Activated CD8-positive, alpha-beta memory T cell treated with anti-CD3 and anti-CD28 coated beads for 48 hours (primary cell): ENCODE measurements at places on chromosomes 3 and 15.

- DNase-seq, result no peak
Observed at GRCh38 chr3:8817486-8817885, 48.1 kb upstream of the OXTR start.

DNA sequence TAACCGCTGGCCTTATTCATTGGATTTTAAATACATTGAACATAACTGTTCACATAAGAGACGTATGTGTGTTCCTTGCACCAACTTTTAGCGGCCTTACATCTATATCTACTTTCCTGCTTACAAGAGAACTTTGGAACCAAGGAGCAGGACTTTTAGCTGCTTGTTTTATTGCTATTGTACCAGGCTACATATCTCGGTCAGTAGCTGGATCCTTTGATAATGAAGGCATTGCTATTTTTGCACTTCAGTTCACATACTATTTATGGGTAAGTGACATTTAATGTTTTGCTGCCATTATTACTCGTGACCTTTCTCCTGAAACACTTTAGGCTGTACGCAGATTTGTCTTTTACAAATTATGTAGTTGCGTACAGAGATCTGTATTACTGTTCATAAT is 47.1 kb downstream of the STT3B start:
- DNase-seq, result no peak

DNA sequence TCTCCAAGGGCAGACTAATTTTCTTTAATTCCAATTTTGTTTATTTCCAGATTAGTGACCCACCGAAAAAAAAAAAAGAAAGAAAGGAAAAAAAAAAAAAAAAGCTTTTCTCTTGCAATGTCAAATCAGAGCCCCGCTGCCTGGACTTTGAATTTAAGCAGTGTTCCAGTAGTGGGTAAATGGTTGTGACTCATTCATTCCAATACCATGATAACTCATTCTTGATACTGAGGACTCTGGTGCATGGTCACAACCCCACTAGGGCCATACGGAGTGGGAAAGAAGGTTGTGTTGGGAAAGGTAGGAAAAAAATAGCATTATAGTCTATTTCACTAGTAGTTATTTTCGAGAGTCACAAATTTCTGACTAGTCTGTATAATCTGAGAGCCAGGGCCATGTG is 59.1 kb upstream of the COL8A1 start:
- no peak for DNase-seq

GRCh38 chr15:86060674-86061073 is 19.0 kb upstream of the AGBL1 start:
- DNase-seq, result no peak

GRCh38 chr15:68815598-68815997 is 5.1 kb downstream of the ANP32A start:
- DNase-seq, result no peak

DNA sequence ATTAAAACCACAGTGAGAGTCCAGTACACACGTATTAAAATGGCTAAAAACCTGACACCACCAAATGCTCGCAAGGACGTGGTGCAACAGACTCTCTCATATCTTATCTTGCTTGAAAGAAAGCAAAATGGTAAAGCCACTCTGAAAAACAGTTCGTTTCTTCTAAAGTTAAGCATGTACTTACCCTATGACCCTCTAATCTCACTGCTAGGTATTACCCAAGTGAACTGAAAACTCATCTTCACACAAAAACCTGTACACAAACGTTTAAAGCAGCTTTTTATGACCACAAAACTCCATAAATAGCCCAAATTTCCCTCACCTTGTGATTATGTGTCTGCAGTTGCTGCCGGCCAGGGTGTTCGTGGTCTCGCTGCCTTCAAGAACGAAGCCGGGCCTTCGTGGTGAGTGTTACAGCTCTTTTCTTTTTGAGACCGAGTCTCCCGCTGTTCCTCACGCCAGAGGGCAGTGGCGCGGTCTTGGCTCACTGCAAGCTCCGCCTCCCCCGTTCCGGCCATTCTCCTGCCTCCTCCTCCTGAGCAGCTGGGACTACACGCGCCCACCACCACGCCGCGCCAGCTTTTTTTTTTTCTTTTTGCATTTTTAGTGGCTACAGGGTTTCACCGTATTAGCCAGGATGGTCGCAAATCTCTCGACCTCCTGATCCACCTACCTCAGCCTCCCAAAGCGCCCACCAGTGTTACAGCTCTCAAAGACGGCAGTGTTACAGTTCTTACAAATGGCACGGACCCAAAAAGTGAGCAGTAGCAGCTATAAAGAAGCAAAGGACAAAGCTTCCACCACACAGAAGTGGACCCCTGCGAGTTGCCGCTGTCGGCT is 165.4 kb downstream of the TJP1 start:
- DNase-seq, result no peak

DNA sequence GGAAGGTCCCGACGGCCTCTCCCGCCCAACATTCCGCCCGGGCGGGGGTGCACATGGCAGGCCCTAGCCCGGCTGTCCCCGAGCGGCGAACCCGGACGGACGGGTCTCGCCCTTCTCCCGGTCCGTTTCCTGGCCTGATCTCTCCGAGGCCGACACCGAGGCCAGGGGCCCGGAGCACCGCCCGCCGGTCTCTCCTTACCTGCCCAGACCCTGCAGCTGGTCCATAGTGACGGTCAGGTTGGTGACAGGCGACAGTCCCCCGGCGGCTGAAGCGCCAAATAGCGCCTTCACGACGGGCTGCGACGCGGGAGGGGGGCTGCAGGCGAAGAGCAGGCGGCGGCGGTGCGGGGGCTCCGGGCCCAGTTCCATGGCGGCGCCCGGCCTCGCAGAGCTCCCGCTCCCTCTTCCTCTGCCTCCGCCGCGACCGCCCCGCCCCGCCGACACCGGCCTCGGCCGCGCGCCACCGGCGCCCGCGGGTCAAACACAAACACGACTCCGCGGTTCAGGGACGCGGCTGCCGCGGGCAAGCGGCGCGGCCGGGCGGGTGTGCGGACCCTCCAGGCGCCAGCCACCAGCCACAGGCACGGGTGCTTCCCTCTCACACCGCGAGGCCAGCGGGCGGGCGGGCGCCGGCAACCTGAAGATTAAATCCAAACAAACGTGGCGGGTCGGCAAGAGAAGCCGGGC is 495 bp downstream of the CDC25A start:
- DNase-seq, result peak; percentile 1
